ENCODE measurements at places on chromosomes 4 and X. TPM values are rescaled to one million over a fixed set of nuclear protein-coding genes. Genes with fewer than 3 reads are reported as not detected.

Gene RAP1GDS1
- 13.7 TPM for polyA plus RNA-seq

Gene DAPP1
- 0.28 TPM for polyA plus RNA-seq

Gene MSANTD1
- 0.33 TPM for polyA plus RNA-seq

Gene PRKX
- 10.3 TPM for polyA plus RNA-seq

Gene CRLF2
- not detected for polyA plus RNA-seq

Gene OPRPN
- polyA plus RNA-seq, result not detected

Gene RP2
- 10.8 TPM for polyA plus RNA-seq

Gene CDS1
- 0.33 TPM for polyA plus RNA-seq

Gene VEGFD
- polyA plus RNA-seq, result 2.6 TPM

Gene NDP
- polyA plus RNA-seq, result 2.4 TPM

Gene ELF2
- polyA plus RNA-seq, result 32.8 TPM

Gene ZAR1
- polyA plus RNA-seq, result not detected

Gene MAGEA3
- polyA plus RNA-seq, result not detected

Gene SAGE1
- not detected for polyA plus RNA-seq

Gene GRIA2
- 12.1 TPM for polyA plus RNA-seq

Gene PHEX
- not detected for polyA plus RNA-seq

Gene TMSB15A
- 2.4 TPM for polyA plus RNA-seq

Gene PAK3
- polyA plus RNA-seq, result 0.84 TPM

Gene SLC26A1
- polyA plus RNA-seq, result 0.38 TPM

Gene MAGEA9B
- polyA plus RNA-seq, result not detected

Gene MMRN1
- 0.10 TPM for polyA plus RNA-seq

Gene PSAPL1
- not detected for polyA plus RNA-seq

Gene SSX4
- not detected for polyA plus RNA-seq

Gene AKAP4
- not detected for polyA plus RNA-seq

Gene CXCR3
- not detected for polyA plus RNA-seq

Gene KLHL4
- not detected for polyA plus RNA-seq

Gene CFP
- 3.1 TPM for polyA plus RNA-seq

Gene MAGEA4
- polyA plus RNA-seq, result not detected

Gene STARD8
- polyA plus RNA-seq, result 3.3 TPM

Gene CORIN
- polyA plus RNA-seq, result 1.5 TPM

Gene SNX12
- 66.0 TPM for polyA plus RNA-seq

Gene SMIM43
- not detected for polyA plus RNA-seq

Gene PLP1
- polyA plus RNA-seq, result 0.50 TPM

Gene PAGE2
- polyA plus RNA-seq, result not detected

Gene CYTL1
- polyA plus RNA-seq, result 73.5 TPM

Gene CLDN22
- polyA plus RNA-seq, result not detected

Gene TCEAL2
- 29.6 TPM for polyA plus RNA-seq

Gene TMEM255A
- polyA plus RNA-seq, result not detected

Gene GAGE12F
- not detected for polyA plus RNA-seq

All from aorta (tissue), 5 donors.